ENCODE measurements at places on chromosomes 12 and 14. TPM values are rescaled to one million over a fixed set of nuclear protein-coding genes. Genes with fewer than 3 reads are reported as not detected.

OLR1 gene
- polyA plus RNA-seq: 1.3 TPM

PHETA1 gene
- polyA plus RNA-seq: 10.0 TPM

ANKRD33 gene
- polyA plus RNA-seq: 0.17 TPM

- no peak for DNase-seq
These were observed 150.5 kb upstream of the KRR1 start for GRCh38 chr12:75661908-75662307.

DNA sequence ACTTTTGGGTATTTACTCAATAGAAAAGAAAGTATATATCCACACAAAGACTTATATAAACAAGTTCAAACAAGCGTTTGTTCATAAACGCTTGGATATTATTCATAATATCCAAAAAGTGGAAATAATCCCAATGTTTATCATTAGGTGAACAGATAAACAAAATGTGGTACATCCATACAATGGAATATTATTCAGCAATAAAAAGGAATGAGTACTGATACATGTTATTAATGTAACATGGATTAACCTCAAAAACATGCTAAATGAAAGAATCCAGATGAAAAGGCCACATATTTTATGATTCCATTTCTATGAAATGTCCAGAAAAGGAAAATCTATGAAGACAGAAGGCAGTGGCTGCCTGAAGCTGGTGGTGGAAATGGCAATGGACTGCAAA, 16.8 kb upstream of the MYH7 start:
- DNase-seq: no peak

DNA sequence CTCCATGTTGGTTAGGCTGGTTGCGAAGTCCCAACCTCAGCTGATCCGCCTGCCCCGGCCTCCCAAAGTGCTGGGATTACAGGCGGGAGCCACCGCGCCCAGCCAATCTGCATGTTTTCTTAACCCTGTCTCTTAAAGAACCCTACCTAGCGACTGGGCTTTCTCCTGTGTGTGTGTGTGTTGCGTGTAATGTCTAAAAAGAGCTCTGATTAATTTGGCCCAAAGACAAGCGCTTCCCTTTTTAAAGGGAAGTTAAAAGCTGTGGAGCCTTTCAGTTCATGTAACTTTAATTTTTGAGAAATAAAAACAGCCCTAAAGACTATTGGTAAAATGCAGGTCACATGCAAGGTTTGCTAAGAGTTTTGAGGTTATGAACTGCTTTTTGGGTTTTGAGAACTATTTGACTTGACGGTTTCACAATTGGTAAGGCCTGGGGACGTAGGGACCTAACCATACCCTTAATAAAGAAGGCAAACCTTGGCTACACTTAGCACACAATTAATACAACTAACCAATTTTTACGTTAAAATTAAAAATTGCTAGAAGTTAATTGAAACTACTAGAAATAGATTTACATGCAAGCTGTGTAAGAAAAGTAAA, 103.2 kb downstream of the KCNMB4 start:
- DNase-seq: no peak

- DNase-seq: no peak
These were observed 71.5 kb downstream of the VWF start for GRCh38 chr12:6052940-6053329.

DNA sequence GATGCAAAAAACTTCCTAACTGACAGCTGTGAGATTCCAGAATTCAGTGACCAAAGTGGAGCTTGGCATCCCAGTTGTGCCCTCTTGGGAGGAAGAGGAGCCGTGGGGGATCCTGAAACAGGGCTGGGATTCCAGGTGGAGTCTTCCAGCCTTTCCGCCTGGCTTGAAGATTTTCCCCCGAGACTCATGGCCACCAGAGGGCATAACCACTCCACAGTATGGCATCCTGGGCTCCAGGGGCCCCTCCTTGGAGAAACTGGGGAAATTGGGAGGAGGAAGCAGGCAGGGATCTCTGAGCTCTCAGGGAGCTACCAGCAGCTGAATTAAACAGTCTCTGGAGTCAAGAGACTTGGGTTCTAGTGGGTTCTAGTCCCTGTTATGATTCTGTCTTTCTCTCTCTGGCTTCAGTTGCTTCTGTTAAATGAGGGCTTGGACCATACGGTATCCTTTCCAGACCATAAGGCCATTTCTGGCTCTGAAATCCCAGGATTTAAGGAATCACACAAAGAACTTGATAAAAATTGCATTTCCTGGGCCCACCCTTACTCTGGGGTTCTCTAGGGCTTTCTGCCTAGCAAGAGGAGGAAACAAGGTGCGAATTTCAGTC, 2.6 kb upstream of the TAMALIN start:
- DNase-seq: no peak

DNA sequence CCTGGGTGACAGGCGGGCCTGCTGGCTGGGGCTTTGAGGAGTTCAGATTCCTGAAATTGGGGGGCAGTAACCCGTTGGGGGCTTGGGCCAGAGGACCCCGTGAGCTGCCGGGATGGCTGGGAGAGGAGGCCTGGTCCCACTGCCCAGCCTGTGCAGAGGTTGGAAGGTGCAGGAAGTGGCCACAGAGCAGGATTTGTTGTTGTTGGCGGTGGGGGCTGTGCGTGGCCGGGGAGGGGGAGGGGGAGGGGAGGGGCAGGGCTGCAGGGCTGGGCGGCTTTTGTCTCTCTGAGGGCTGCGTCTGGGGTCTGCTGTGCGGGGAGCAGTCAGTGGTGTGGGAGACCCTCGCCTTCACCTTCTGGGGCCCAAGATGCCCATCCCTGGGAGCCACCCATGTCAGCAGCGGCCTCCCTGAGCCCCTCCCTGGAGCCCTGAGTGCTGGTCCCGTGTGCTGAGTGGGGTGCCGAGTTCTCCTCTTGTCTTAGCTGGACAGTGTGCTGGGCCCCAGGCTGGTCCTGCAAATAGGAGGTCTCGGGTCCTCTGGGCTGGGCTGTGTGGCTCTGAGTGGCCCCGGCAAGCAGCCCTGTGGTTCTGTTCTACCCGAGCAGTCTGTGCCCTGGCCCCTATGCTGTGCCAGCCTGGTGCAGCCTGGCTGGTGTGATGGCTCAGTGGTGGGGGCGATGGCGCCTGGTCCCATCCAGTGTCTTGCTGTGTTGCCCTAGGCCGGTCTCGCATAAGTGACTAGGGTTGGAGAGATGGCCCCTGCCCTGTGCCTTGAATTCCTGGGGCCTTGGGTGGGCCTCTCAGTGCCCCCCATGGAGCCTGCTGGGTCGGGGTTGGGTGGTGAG, 10.3 kb downstream of the KIF26A start:
- no peak for DNase-seq

DNA sequence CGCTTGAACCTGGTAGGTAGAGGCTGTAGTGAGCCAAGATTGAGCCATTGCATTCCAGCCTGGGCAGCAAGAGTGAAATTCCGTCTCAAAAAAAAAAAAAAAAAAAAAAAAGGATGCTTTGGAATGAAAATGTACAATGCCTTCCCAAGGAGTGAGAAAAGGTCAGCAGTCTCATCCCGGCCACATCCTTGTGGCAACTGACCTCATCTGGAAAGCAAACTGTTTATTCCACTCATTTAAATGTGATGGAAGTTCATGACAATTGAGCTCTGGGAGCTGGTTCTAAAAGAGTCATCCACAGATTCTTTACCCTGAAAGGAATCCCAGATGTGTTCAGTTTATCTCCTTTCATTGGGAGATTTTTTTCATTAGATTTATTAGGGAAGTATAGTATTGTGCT, 19.4 kb upstream of the LIMA1 start:
- no peak for DNase-seq

DNA sequence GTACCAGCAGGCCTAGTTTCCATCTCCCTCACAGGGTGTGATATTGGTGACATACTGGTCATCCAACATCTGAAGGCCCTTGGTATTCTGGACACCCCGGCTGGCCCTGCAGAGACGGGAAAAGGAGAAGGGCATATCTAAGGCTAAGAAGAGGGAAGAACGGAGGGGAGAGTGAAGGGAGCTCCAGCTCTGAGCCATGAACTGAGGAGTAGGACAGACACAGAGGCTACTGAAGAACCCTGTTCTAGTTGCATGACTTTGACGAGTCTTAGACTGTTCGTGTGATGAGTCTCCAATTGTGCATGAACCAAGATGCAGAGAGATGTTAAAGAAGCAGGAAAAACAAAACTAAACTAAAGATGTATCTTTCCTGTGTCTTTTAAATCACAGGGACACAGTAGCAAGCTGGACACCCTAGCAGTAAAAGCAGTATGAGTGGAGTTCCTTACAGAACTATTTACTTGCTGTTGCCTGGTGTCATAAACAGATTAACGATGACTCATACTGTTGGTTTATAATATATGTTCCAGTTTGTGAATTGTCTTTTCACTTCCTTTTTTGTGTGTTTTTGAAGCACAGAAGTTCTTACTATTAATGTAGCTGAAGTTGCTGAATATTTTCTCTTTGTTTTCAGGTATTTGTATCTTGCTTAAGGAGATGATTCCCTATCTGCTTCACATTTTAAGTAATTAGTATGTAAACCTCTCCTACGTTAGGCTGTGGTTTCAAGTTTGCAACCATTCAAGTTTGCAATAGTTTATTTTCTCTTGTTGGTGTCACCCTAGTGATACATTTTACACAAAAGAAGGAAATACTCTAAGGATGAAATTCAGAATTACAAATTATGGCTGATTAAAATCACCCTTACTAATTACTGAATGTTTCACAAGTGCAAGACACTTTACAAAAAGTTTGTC, 15.7 kb downstream of the FAR2 start:
- DNase-seq: no peak

DNA sequence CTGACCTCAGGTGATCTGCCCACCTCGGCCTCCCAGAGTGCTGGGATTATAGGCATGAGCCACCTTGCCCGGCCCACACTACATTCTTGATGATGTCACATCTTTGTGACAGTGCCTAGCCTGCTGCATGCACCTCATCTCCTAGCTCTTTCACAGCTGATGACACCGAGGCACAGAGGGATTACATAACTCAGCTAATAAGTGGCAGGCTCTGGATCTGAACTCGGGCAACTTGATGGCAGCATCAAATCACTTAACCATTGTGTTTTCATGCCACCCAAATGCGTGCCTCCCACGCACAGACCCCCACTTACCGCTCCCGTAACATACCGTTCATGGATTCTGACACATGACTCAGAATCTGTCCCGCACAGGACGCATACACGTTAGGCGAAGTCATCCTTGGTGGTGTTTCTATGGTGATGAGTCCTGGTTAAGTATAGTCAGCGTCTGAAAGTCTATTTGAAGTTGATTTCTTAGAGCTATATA, 7.4 kb downstream of the TMEM120B start:
- no peak for DNase-seq

DNA sequence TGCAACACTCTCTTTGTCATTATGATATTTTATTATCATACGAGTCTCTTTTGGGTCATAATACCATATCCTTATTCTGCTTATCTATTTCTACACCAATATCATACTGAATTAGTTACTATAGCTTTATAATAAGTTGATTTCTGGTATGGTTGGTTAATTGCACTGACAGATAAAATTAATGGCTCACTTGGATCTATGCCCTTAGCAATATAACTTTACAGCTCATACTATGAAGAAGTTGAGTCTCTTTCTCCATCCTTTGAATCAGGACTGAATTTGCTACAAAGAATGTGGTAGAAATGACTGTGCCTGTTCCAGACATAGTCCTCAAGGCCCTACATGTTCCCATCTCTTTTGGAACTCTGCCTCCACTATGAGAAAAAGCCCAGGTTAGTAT, 139.7 kb upstream of the DYRK2 start:
- DNase-seq: no peak

GRCh38 chr12:74598819-74599218, 61.2 kb downstream of the ATXN7L3B start:
- no peak for DNase-seq

DNA sequence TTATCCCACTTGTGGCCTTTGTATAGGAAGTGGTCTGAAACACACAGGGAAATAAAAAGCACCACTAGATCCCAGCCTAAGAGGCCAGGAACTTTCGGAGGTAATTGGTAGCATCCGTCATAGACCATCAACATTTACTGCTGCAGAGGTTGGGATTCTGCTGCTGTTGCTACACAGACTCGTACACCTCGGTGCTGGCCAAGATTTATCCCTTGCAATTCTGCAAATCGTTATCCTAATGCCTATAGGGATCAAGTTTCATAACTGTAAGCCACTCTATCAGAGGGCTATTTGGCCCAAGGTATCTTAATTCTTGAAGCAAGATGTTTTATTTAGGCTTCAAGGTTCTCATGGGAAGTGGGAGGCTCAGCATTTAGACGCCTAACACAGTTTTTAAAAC, 913.6 kb downstream of the GALC start:
- no peak for DNase-seq

DNA sequence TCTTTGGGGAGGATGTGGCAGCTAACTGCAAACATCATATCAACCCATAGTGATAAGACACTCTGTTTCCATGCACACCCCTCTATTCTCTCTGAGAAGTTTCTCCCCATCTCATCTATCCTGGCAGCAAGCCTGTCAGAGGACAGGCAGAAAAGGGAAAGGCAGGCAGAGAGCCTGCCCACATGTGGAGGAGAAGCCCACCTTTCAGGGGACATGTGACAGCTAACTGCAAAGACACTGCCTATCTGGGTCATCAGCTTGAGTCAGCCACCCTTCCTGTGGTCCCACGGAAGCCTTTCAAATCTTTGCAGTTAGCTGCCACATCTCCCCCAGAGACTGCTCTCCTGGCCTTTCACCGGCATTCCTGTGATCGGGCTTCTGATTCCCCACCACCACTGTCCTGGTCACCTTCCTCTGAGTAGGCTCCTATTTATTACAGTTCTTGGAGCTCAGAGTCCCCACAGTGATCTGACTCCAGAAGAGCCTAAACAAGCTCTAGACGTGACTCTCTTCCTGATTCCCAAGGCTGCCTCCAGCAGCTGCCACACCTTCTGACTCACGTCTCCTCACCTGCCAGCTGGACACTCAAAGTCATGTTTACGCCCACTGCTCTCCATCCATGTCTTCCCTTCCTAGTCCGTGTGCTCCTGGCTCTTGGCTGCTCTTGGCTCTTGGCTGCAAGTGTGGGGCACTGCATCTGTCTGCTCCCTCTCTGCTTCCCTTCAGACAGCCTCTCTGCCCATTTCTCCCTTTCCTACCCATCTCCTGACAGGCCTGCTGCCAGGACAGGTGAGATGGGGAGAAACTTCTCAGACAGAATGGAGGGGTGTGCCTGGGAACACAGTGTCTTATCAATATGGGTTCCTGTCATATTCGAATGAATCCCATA, 7.5 kb upstream of the KRT1 start:
- DNase-seq: no peak

DNA sequence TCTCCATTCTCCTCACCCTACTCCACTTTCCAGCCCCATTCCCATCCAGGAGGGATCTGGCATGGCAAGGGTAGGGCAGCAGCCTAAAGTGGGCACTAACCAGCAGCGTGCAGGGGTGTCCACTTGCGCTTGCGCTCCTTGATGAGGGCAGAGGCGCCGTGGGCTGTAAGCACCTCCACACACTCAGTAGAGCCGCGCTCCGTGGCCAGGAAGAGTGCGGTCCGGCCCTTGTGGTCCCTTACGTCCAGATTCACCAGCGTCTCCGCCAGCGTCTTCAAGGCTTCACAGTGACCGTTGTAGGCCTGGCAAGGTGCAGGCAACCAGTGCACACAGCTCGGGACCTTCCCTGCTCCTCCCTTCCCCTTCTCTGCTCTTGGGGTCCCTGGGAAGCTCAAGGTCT, 10.3 kb downstream of the ANKRD52 start:
- DNase-seq: no peak
